ENCODE measurements at places on chromosomes 13 and 19.

- DNase-seq = no peak
Observed at GRCh38 chr19:57812226-57812625, 2.5 kb downstream of the ZNF552 start.

DNA sequence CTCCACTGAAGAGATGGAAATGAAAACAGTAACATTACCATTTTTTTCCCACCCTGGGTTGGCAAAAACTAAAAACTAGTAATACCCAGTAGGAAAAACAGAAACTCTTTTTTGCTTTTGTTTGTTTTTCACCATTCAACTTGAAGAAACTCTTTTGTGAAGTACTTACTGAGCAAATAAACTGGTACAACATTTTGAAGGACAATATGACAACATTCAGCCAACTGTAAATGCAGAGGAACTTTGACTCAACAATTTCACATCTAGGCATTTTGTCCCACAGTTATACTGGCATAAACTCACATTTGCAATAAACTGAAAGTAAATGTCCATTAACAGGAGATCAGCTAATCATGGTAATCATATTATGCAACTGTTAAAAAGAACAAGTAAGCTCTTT, 152.5 kb downstream of the RNF17 start:
- DNase-seq = no peak

GRCh38 chr19:3509566-3509989, 3.5 kb downstream of the FZR1 start:
- DNase-seq = no peak

DNA sequence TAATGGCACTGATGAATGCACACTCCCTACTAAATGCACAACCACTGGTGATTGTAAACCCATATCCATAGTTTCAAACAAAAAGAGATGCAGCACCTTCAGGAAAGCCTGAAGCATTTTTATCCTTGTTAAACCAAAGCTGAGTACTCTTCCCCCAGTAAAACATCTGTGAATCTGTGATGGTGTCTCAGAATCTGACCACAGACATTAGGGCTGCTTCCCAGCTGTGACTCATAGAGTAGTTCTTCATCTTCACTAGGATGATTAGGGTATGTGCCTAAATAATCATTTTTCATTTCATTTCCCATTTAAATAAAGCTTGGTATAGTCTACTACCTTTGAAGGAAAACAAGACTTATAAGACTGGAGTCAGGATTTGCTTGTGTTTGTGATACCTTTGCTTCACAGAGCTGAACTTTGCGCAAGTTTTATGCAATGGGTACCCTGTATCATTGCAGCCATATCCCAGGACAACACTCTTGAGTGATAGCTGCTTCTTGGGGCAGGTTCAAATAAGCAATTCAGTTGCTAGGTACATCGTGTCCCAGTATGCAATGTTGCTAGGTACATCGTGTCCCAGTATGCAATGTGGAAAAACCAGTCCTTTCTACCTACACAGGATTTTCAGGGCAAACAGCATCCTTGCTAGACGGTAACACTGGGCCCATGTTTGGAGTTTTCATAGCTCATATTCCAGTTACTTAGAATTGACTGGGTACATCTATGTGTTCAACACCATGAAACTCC, 277.1 kb downstream of the IRS2 start:
- no peak for DNase-seq

Data from NCI-H1092 (cell line).